Stimulated activated CD8-positive, alpha-beta memory T cell treated with anti-CD3 and anti-CD28 coated beads, Interleukin-7, amount 100 ng/mL, for 1 hour (primary cell): ENCODE measurements at places on chromosomes 2 and 18.

GRCh38 chr2:24359129-24360049 is 947 bp downstream of the ITSN2 start:
- DNase-seq = no peak

- no peak for DNase-seq
Observed at GRCh38 chr18:44638034-44638540, 42.6 kb upstream of the SETBP1 start.

DNA sequence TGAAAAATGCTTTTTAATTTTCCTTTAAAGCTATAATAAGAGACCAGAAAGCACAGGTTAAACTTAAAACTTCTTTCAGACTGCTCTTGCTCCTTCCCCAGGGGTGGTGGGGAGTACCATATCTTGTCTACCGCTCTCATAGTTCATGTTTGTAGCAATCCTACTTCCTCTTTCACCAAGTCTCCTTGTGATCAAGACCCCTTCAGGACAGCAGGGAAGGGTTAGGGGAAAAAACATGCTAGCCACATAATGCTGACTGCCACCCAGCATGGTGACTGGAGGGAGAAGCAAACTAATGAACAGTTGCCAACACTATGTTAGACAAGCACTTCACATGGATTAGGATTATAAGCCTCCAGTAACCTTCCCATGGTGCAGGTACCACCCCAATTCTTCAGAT is 8.6 kb downstream of the MYO5B start:
- no peak for DNase-seq

- no peak for DNase-seq
Observed at GRCh38 chr2:28624436-28624792, 127.2 kb upstream of the PPP1CB start.

DNA sequence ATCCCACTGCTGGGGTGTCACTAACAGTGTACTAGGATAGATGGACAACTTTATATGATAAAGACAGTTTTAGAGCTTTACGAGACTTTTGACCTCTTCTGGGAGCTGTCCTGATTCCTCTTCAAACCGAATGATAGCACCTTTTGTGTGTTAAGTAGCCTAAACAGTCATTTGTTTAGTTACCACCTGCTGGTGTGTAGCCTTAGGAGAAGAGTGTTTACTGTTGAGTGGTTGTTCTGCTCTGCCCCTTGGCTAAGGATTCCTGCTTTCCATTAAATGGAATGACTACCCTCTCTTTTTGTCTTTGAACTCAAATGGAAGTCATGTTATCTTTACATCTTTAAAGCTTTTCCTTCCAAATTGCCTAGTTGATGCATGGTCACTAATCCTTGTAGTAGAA is 28.0 kb upstream of the MGAT5 start:
- no peak for DNase-seq

DNA sequence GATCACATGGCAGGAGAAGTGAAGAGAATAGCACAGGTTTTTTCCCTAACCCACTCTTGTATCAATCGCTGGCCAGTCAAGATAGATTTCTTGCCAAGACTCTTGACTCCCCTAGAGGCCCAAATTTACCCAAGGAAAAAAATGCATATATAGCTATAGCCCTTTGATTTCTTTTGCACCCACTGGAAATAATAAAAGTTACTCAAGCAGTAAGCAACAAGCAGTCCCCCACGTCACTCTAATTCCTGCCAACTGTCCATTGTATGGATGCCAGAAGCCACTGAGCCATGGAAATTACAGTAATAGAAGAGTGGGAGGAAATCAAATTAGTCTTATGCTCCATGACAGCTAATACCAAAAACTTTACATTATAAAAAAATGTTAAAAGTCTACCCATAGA is 125.3 kb upstream of the SLC39A10 start:
- no peak for DNase-seq

DNA sequence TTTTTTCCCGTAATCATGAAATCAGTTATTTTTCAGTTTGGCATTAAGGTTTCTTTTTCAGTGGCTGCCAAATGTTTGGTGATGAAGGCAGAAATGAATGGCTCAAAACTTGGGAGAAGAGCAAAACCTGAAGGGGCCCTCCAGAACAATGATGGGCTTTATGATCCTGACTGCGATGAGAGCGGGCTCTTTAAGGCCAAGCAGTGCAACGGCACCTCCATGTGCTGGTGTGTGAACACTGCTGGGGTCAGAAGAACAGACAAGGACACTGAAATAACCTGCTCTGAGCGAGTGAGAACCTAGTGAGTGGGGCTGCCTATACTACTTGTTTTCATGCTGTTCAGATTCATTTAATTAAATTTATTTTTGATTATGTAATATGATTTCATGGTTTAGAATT is 29.2 kb upstream of the MSH2 start:
- DNase-seq = no peak

DNA sequence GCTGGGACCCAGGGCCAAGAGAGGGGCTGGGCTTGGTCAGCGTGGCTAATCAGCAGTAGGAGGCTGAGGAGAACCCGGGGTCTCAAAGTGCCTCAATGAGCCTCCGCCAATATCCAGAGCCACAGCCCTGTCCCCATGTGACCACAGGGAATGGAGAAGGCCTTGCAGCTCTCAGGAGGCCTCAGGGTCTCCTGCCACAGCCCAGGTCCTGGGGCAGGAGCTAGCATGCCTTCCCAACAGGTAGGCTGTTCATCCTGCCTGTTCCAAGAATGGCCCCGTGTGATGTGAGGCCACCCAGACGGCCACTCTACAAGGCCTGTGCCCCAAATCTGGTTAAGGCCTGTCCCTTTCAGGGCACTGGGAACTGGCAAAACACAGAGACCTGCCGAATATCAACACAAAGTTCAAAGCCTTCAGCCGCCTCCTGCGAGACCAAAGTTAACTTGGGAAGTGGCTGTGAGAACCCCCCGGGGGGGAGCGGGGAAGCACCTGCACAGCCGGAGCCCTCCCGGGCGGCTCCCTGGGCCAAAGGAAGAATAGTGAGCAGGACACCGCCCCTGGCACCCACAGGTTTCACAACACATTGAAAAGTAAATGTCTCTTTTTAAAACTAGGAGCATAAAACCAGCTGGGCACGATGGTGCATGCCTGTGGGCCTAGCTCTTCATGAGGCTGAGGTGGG is 4.5 kb upstream of the LIMS2 start:
- no peak for DNase-seq

DNA sequence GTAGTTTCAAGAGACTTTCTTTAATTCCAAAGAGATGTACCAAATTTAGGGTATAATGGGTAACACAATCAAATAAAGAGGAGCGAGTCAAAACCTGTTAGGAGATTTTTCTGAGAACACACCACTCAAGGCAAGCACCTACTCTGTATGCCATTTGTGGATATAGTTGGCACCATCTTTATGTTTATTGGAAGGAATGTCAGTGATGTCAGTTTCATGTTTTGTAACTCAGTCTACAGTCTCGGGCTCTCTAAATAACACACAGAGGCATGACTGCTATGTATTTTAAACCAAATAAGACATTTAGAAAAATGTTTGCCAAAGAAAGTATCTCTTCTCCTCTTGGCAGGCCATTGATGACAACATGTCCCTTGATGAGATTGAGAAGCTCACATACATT is 59.7 kb downstream of the CPS1 start:
- DNase-seq = no peak

- DNase-seq = no peak
Observed at GRCh38 chr2:179860255-179861026, 971 bp downstream of the ZNF385B start.

DNA sequence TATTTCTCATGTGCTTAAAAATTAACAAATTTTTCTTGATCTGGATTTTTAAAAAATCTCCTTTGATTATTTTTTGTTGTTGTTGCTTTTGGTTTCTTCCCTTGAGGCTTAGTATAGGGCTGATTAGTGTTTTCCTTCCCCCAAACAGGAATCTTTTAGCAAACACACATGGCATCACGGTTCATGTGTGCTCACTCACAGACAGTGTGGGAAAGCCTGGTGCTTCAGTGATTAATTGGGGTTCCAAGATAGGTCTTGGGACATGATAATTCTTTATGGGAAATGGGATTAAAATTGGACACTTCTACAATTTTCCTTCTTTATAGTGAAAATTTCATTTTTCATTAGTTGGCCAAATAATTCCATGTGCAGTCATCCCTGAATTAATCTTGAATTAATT is 153.9 kb upstream of the SOX11 start:
- DNase-seq = no peak

- no peak for DNase-seq
Observed at GRCh38 chr2:6863792-6864191, 1.9 kb downstream of the CMPK2 start.

DNA sequence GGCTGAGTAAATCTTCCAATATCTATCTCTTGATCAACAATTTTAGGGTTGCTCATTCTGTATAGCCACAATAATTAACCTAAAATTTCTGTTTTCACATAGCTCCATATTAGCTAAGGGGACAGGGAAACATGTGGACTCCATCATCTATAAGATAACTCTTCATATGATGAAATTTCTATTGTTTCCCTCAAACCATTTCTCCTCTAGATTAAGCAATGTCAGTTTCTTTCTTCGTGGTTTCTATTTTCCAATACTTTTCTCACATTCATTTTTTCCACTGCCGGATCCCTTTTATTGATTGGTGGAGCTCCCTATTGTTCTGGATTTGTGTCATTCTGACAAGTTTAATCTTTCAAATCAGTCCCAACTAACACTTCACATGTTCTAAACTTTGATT is 1221.3 kb upstream of the ZEB2 start:
- DNase-seq = no peak

GRCh38 chr2:154673694-154674093 is 24.8 kb upstream of the KCNJ3 start:
- no peak for DNase-seq

- no peak for DNase-seq
Observed at GRCh38 chr18:61785588-61785987, 107.2 kb downstream of the RNF152 start.

GRCh38 chr18:68608851-68609490 is 105.9 kb downstream of the TMX3 start:
- no peak for DNase-seq

GRCh38 chr2:18987592-18988073 is 370.8 kb downstream of the OSR1 start:
- no peak for DNase-seq

DNA sequence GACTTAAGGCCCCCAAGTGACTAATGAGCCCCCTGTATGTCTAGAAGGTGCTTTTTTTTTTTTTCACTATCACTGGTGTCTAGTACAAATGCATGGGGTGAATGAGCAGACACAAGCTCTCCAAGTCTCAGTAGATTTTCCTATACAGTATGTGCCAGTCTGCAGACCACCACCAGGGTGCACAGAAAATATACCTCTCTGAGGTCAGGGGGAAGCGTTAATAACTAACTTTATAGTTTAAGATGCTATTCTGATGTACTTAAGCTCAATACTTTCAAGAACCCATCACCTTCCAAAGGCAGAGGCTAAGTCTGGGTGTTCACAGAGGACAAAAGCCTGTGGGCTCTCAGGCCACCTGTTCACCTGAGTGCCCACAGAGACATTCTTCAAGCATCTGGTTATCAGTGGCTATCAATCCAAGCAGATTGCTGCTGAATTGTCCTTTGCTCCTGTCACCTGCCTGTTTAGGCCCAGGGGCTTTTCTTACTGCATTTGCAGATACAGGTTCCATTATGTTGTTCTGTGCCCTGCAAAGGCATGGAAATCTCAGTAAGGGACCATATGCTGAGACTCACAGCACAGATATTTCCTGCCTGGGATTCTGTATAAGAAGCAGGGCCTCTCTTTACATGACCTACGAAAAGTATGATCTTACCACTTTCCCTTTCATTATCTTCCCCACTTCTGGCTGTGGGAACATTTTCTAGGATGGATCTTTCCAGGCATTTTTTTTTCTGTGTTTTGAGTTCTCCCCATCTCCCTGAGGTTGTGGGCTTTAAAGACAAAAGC is 534.6 kb downstream of the TNS1 start:
- no peak for DNase-seq

- DNase-seq = no peak
Observed at GRCh38 chr2:226439337-226439736, 360.3 kb downstream of the IRS1 start.

DNA sequence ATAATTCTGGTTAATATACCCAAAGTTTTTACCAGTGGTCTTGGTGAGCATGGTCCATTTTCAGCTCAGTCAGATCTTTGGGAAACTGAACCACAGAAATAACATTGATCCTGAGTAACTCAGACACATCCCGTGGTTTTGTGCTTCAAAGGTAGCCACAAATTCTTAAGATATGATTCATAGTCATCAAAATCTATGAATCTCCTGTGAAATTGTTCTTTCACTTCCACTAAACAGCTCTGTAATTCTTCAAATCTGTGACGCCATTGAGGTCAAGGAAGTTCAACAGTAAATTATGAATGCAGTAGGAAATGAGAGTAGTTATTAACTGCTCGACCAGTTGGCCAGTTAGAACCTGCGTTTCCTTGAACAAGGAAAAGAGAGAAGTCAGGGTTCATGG is 147.3 kb downstream of the IRS1 start:
- DNase-seq = no peak

GRCh38 chr18:72783530-72783929 is 84.3 kb downstream of the NETO1 start:
- DNase-seq = no peak

DNA sequence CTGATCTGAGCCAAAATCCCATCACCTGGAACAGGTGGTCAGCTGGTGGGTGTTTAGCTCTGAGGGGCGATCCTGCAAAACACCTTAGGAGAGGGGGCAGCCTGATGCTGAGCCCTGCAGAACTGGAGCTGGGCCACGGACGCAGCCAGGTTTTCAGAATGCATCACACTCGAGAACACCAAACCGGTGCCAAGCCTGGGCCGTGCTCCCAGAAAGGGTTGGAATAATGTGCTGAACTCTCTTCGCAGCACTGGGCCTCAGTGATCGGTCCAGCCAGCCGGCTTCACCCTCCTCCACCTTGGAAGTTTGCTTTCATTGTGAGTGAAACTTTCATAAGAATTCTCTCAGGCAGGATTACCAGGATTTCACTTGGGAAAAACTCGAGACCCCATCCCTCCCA is 56.5 kb upstream of the TTC39C start:
- no peak for DNase-seq

- no peak for DNase-seq
Observed at GRCh38 chr2:157476953-157477709, 33.2 kb upstream of the CYTIP start.
